ENCODE measurements at places on chromosomes 5 and 9. TPM values are rescaled to one million over a fixed set of nuclear protein-coding genes. Genes with fewer than 3 reads are reported as not detected.

GRCh38 chr5:132257131-132258101 is at the start of gene PDLIM4:
PDLIM4 (plus strand) TSS chr5:132257696; CDS start chr5:132257735, 39 bp downstream.
- no peak for DNase-seq

DNA sequence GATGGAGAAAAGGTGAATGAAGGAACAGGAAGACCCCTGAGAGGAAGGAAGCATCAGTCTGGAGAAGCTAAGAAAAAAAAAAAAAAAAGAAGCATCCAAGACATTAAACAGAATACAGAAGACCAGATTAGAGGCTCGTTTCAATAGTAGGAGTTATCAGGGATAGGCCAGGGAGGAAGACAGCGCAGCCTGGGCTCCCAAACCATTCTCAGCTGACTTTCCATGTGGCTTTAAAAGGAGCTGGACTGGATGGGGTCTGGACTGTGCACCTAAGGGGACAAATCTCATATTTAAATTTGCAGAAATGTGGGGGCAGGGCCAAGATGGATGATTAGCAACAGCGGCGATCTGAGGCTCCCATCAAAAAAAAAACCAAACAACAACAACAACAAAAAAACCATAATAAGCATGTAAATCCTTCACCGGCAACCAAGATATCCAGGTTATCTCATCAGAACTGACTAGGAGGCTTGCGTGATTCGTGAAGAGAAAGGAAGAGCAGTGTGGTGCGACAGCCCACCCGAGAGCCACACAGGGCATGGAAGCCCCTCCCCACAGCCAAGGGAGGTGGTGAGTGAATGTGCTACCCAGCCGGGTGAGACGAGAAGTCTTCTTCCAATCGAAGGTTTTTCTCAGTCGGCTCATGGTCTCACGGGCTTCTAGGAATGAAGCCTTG is 114.9 kb upstream of the ADAMTS16 start:
- DNase-seq: no peak

GRCh38 chr5:166672431-166672830 is 1619.0 kb upstream of the WWC1 start:
- no peak for DNase-seq

DNA sequence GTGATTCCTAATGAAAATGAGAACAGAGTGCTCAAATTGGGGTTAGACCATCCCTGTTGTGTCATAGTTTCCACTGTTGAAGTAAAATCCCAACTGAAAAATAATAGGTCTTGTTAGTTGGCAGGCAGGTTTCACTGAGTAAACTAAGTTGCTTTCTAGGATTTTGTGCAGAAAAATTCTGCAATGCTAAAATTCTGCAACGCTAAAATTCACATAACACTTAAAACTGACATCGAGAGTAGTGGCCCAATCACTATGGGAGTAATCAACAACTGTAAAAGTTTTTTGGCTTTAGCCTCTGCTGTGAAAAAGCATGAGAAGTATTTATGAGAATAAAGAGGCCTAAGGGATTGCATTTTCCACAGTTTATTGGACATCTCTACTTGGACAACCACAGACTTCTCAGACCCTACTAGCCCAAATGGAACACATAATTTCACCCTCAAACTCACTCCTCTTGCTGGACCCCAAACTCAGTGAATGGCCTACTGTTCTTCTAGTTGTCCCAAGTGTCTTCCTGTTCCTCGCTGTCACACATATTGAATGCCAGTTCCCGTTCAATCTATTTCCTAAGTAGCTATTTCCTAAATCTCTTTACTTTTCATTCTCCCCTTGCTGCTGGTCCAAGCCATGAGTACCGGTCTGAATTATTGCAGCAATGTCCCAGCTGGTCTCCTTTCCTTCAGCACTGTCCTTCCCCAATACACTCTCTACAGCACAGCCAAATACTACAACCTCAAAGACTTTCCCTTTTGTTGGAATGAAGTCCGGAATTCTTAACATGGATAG is 355.4 kb downstream of the PDE4D start:
- no peak for DNase-seq

GRCh38 chr5:142286111-142286510 is 38.7 kb downstream of the SPRY4 start:
- DNase-seq: no peak

DNA sequence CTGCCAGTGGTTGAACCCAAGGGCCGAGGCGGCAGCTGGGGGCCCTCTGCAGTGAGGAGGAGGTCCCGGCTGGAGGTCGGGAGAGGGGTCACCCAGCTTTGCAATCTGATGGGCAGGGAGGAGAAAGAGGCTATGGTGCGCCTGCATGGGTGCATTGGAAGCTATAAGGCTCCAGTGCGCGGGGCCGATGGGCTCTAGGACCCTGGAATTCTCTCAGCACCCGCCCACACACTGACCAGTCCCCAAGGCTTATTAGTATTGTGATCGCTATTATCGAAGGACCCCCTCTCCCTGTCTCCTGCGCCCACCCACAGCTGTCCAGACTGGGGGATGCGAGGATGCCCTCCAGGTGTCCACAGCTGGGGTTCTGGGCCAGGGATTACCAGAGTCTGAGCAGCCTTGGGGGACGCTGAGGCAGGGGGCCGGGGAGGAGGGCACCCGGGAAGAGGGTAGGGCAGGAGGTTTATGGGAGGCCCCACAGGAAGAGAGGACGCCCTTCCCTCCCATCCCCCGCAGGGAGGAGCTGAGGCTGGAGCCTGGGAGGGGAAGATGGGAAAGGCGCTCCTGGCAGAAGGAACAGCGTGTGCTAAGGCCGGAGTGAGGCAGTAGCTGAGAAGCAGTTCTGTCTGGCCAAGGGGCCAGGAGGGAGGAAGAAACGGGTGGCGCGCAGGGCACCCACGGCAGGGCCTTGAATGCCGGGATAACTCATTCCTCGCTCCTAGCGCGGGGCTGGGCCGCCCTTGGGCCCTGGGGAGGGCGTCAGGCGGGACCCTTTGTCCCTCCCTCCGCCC is 24.2 kb downstream of the C9orf50 start:
- no peak for DNase-seq

Gene DND1
- 0.61 TPM for total RNA-seq

- DNase-seq: no peak
Observed at GRCh38 chr9:115359017-115359780, 241.2 kb upstream of the TNC start.
